ENCODE measurements at places on chromosomes 5 and 9. TPM values are rescaled to one million over a fixed set of nuclear protein-coding genes. Genes with fewer than 3 reads are reported as not detected.

BTNL3 gene
- not detected for total RNA-seq

PPP2R2B gene
- 3.5 TPM for total RNA-seq

GLRA1 gene
- total RNA-seq: not detected

SHLD3 gene
- total RNA-seq: 2.9 TPM

ENHO gene
- 3.4 TPM for total RNA-seq

TRPM6 gene
- 0.04 TPM for total RNA-seq

SPINK6 gene
- not detected for total RNA-seq

PCDHGC4 gene
- 1.8 TPM for total RNA-seq

GFI1B gene
- 0.13 TPM for total RNA-seq

CDX1 gene
- 0.27 TPM for total RNA-seq

IL13 gene
- total RNA-seq: not detected

CMYA5 gene
- 213 TPM for total RNA-seq

PCDH1 gene
- total RNA-seq: 20.3 TPM

KCNIP1 gene
- 3.7 TPM for total RNA-seq

PCDHGB7 gene
- 4.2 TPM for total RNA-seq

TGFBI gene
- 195 TPM for total RNA-seq

WNK2 gene
- 7.4 TPM for total RNA-seq

TAF1L gene
- under 0.01 TPM for total RNA-seq

MARVELD2 gene
- 0.31 TPM for total RNA-seq

SPTLC1 gene
- 47.7 TPM for total RNA-seq

SUSD3 gene
- 2.6 TPM for total RNA-seq

SNAPC4 gene
- 3.1 TPM for total RNA-seq

GFPT2 gene
- 11.3 TPM for total RNA-seq

NSMF gene
- total RNA-seq: 9.9 TPM

LIFR gene
- total RNA-seq: 64.2 TPM

BTNL8 gene
- 0.09 TPM for total RNA-seq

C5orf15 gene
- total RNA-seq: 50.5 TPM

RASEF gene
- total RNA-seq: 0.31 TPM

GARIN3 gene
- total RNA-seq: not detected

JAKMIP2 gene
- total RNA-seq: 2.0 TPM

AHRR gene
- total RNA-seq: 2.8 TPM

HAPLN1 gene
- total RNA-seq: 0.31 TPM

GPSM1 gene
- total RNA-seq: 25.1 TPM

BASP1 gene
- total RNA-seq: 18.1 TPM

ECPAS gene
- 89.0 TPM for total RNA-seq

TMEM171 gene
- 0.71 TPM for total RNA-seq

UAP1L1 gene
- total RNA-seq: 3.1 TPM

PRRT1B gene
- total RNA-seq: not detected

CD14 gene
- total RNA-seq: 32.1 TPM

CER1 gene
- total RNA-seq: 0.22 TPM

CXCL14 gene
- total RNA-seq: 21.3 TPM

BAG1 gene
- total RNA-seq: 54.1 TPM

PCDHB13 gene
- total RNA-seq: 1.9 TPM

UGCG gene
- total RNA-seq: 23.9 TPM

LRRC19 gene
- total RNA-seq: not detected

NTNG2 gene
- 0.58 TPM for total RNA-seq

FRMD3 gene
- 34.1 TPM for total RNA-seq

PRDM9 gene
- not detected for total RNA-seq

FAXDC2 gene
- 13.0 TPM for total RNA-seq

DAB2IP gene
- 26.3 TPM for total RNA-seq

OR1Q1 gene
- not detected for total RNA-seq

ANKRD34B gene
- 0.13 TPM for total RNA-seq

RGMB gene
- total RNA-seq: 29.5 TPM

GRM6 gene
- total RNA-seq: not detected

CFAP157 gene
- total RNA-seq: not detected

FLT4 gene
- total RNA-seq: 6.6 TPM

KIF12 gene
- 0.13 TPM for total RNA-seq

Measured in muscle of leg (tissue), 16 donors.